Activated CD4-positive, CD25-positive, alpha-beta regulatory T cell (primary cell): ENCODE measurements at places on chromosomes 1 and 21.

DNA sequence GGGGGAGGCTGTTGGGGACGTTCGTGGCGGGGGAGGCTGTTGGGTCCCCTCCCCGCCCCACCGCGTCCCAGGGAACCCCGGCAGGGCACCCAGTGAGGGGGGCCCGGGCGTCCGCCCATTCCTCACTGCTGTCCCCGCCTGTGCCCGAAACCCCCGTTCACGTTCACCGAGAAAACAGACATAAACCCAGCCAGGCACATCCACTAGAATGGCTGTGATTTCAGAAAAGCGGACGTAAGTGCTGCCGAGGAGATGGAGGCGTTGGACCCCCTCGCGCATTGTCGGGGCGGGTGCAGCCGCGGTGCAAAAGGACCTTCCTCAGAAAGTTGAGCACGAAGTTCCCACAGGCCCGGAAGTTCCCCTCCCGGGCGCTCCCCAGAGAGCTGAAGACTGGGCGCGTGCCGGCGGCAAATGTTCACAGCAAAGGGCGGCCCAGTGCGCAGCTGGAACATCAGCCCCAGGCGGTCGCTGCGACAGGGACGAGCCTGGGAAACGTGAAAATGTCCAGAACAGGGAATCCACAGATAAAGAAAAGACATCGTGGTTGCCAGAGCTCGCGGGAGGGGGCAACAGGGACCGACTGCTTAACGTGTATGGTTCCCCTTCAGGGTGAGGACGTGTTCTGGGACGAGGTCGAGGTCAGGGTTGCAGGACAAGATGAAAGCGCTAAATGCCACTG lies 18.5 kb upstream of the SAMD11 start:
- DNase-seq = no peak

- no peak for DNase-seq
Observed at GRCh38 chr1:59927213-59927612, 640 bp upstream of the CYP2J2 start.

DNA sequence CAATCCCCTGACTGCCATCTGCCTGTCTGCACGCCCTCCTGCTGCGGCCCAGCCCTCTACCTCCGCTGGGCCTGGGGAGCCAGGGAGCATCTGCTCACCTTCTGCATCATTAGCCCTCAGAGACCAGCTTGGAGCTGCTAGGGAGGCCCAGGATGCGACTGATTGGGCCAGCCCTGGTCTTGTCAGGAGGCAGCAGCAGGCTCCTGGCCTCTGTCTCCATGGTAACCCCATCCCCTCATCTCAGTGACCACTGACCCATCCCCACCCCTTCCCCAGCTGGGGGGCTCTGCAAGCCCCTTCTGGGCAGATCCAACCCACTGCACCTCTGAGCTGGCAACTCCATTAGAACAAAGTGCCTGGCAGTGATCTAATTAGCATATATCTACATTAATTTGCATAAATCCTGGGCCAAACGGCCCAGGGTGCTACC lies 37.7 kb downstream of the NKAIN1 start:
- no peak for DNase-seq

DNA sequence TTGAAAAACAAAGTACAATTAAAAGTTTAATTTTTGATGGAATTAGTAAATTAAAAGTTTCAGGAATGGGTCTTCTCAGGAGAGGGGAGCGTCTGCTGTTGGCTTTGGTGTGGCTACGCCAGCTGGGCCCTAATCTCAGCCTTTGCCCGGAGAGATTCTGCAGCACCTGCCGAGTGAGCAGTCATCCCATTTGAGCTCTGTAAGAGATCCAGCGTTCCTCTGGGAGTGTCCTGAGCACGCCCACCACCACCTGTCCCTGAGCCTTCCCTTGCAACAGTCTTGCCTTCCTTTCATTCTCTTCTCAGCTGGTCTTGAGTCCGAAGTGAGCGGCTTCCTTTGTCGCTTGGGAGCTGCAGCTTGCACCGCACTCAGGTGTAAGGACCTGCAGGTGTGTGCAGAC lies 263.1 kb downstream of the CAMTA1 start:
- no peak for DNase-seq

- DNase-seq = no peak
Observed at GRCh38 chr21:26519142-26519541, 53.9 kb downstream of the CYYR1 start.

DNA sequence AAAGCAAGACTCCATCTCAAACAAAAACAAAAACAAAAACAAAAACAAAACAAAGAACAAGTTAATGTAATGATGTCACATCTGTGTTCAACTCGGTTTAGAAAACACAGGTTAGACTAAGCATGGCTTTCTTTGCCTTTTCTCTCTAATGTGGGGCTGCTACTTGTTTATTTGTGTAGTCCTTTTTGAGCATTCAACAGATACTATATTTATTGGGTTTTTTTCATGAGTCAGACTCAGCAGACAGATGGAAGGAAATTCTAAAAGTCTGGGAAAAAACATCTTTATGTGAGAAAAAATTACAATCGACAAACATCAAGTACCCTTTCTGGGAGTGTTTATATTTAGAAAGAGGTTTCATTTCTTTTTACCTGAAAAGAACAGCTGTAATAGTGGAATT lies 22.3 kb upstream of the OTUD3 start:
- DNase-seq = no peak

GRCh38 chr1:221148660-221149059 lies 269.4 kb downstream of the HLX start:
- no peak for DNase-seq

DNA sequence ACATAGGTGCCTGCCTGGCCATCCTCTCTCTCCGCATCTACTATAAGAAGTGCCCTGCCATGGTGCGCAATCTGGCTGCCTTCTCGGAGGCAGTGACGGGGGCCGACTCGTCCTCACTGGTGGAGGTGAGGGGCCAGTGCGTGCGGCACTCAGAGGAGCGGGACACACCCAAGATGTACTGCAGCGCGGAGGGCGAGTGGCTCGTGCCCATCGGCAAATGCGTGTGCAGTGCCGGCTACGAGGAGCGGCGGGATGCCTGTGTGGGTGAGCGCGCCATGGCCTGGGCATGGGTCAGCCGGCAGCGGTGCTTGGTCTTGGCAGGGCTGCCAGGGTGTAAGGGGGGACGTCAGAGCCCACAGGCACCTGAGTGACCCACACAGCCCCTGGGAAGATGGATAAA lies 13.3 kb downstream of the EPHA8 start:
- DNase-seq = no peak

- DNase-seq = no peak
Observed at GRCh38 chr1:147478521-147478920, 62.8 kb upstream of the BCL9 start.

DNA sequence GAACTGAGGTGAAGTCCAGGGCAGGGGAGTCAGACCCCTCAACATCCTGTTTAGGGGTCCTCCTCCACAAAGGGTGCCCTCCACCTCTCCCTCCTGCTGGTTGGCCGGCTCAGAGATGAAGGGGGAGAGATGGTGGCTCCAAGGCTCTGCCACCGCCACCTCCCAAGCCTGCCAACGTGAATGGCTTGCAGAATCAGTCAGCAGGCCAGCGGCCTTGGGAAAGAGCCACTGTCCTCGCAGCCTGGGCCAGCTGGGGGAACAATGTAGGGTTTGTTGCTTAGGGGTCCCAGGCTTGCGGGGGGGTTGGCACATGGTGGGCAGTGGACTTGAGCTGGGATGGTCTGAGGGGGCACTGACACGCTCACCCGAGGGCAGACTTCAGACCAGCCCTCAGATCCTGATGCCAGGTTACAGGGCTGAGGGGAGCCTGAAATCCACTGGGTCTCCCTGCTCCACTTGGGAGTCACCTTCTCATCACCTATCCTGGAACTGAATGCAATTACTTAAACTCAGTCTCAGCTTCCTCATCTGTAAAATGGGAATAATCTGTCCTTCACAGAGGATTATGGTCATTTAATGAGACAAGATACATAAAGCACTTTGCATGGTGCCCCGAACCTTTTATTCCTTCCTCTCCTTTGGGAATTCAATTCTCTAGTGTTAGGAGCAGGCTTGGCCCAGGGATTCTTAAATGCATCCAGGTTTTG lies 8.3 kb downstream of the GPR37L1 start:
- DNase-seq = no peak

GRCh38 chr21:25176637-25177412 lies 430.5 kb downstream of the MRPL39 start:
- DNase-seq = no peak

GRCh38 chr21:35375115-35375514 lies 326.0 kb upstream of the RUNX1 start:
- DNase-seq = no peak

- DNase-seq = no peak
Observed at GRCh38 chr1:223483511-223483910, 90.3 kb downstream of the CCDC185 start.

DNA sequence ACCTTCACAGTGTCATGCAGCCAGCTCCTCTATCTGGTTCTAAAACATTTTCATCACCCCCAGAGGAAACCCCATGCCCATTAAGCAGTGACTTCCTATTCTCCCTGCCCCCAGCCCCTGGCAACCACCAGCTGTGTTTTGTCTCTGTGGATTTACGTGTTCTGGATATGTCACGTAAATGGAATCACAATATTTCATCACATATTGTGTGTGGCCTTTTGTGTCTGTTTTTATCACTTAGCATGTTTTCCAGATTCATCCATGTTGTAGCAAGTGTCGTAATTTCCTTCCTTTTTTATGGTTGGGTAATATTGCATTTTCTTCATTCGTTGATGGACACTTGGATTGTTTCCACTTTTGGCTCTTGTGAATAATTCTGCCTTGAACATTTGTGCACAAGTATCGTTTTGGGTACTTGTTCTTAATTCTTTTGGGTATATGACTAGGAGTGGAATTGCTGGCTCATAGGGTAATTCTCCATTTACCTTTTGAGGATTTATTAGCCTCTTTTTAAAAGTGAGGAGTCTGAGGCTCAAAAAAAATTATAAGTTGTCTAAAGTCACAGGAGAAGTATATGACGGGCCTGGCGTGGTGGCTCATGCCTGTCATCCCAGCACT lies 127.0 kb downstream of the MRPS6 start:
- DNase-seq = no peak
